ENCODE measurements at places on chromosomes 2 and 18. TPM values are rescaled to one million over a fixed set of nuclear protein-coding genes. Genes with fewer than 3 reads are reported as not detected.

DNA sequence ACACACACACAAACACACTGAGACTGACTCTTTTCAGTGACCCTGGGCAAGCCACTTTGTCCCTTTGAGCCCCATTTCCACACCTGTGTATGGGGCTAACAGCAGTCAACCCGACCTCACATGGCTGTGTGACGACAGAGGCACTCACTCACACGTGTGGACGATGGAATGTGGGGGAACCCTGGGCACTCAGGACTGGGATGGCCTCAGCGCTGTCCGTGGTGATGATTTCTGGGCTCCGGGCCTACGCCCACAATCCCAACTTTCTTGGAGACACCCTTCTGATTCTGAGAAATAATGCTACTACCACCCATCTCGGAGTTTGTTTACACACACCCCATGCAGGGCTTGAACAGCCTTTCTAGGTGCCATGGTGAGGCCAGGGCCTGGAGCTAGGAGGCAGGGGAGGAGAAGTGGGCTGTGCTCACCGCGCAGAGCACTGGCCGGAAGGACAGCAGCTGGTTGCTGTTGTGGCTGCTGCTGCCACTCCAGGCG lies 1.5 kb downstream of the CRYBA2 start:
- DNase-seq: no peak

GRCh38 chr2:157698430-157698829 lies 69.8 kb upstream of the ACVR1C start:
- DNase-seq: no peak

DNAH7 gene
- polyA plus RNA-seq: 0.32 TPM

DNA sequence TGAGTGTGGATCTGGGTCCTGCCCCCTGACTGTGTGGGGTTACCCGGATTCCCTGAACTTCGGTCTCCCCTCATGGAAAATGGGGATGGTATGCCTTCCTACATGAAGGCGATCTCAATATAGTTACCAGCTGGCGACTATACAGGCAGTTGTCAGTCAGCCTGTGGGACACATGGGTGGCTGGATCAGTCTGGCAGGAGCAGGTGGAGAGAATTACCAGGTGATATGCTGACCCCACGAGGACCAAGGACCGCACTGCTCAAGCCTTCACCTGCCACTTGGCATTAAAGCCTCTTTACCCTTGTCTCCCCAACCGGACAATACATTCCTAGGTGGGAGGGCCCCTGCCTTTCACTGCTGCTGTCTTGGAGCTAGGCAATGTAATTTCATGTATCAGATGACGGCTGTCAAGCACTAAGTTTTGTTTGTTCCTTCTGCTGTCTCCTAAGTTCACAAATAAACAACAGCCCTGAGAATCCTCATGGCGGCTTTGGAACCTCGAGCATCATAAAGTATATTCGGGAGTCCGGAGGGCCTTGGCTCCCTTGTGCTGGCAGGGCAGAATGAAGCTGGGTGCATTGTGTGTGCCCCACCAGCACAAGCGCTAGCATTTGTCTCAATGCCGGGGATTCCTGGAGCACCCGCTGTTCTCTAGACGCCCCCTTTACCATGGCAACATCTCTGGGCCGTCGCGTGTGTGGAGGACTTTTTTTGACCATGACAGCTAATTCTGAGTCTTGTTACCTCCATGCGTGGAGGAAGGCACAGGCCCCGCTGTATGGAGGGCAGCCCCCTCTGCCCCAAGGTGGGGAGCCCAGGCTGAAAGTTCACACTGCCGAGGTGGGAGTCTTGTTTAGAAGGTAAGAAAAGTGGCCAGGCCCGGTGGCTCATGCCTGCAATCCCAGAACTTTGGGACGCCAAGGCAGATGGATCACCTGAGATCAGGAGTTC lies 48.6 kb downstream of the PDCL3 start:
- DNase-seq: no peak

PRKAG3 gene
- 33.6 TPM for polyA plus RNA-seq

DYNAP gene
- polyA plus RNA-seq: 0.09 TPM
